Stimulated activated CD4-positive, alpha-beta T cell treated with anti-CD3 and anti-CD28 coated beads, Interleukin-1b, Interleukin-23, amount 100 ng/mL, for 1 hour (primary cell): ENCODE measurements at places on chromosomes 12 and 14.

DNA sequence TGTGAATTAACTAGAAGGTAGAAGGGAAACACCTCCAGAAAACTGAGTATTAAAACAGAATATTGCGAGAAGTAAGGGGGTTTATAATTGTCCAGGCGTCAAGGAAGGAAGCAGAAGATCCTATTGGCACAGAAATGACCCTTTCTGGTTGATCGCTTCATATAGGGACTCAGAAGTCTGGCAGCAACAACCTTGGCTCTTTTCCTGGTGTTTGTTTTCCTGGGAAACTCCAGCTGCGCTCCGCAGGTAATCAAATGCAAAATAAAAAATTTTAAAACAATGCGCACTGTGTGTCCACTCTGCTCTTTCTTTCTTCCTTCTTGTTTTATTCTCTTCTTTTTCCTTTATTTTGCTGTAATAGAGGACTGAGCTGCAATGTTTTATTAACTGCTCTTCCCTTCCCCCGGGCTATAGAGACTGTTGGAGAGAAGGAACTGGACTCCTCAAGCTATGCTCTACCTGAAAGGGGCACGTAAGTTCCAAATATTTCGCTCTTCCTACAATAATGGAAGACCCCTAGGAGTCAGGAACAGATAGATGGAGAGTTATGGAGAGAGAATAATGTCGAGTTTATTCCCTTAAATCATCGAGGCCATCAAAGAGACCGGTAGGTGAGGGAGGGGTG is 737 bp downstream of the SPX start:
- DNase-seq = no peak

GRCh38 chr14:103738701-103739451 is 23.3 kb downstream of the ZFYVE21 start:
- no peak for DNase-seq

- DNase-seq = no peak
These were observed 9.5 kb downstream of the NDRG2 start for GRCh38 chr14:21015312-21015711.

DNA sequence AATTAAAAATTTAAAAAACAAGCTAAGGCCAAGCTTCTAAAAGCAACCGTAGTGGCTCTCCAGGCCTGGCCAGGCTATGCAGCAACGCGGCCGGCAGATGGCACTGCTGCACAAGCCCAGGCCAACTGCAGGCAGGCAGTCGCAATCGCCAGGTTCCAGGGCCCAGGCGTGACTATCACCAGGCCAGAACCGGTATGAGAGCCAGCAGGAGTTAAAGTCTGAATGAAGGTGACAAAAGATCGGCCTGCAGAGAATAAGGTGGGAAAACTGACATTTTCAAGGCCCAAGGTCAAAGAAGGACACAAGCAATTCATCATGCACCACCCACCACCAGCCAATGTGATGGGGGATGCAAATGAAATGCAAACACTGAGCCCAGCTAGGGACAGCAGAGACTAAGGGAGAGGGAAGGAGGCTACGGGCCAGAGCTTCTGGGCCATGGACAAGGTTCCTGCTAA is 43.6 kb upstream of the ANO2 start:
- DNase-seq = peak; percentile 57

DNA sequence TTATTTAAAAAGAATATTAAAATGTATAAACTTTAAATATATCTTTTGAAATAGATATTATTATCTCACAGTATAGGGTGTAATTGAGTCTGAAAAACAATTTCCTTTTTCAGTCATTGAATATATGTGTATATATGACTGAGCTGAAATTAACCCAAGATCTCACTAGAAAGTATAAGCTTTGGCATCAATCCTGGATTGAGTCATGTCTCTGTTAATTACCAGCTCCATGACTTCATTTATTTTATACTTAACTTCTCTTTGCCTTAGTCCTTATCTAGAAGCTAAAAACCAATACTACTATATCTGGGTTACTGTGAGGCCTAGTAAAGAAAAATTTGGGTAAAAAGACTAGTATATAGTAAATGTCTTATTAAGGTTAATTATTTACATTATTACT is 1020.3 kb downstream of the LRFN5 start:
- no peak for DNase-seq
